ENCODE measurements at places on chromosomes 4 and X.

DNA sequence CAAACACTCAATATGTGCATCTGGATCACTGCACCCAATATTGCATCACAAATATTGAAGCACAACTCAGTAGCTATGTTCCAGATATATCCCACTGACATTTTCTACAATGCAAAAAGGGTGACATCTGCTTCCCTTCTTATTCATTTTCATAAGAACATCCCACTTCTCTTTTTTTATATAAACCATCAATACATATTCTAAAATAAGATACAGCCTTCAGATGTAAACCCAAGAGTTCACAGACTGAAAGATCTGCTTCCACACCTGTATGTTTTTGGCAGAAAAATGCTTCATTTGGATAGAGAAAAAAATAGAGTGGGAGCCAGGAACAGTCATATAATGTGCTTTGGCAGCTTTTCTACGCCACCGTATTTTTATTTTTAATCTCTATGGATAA lies 815.6 kb upstream of the ADGRL3 start:
- no peak for DNase-seq

DNA sequence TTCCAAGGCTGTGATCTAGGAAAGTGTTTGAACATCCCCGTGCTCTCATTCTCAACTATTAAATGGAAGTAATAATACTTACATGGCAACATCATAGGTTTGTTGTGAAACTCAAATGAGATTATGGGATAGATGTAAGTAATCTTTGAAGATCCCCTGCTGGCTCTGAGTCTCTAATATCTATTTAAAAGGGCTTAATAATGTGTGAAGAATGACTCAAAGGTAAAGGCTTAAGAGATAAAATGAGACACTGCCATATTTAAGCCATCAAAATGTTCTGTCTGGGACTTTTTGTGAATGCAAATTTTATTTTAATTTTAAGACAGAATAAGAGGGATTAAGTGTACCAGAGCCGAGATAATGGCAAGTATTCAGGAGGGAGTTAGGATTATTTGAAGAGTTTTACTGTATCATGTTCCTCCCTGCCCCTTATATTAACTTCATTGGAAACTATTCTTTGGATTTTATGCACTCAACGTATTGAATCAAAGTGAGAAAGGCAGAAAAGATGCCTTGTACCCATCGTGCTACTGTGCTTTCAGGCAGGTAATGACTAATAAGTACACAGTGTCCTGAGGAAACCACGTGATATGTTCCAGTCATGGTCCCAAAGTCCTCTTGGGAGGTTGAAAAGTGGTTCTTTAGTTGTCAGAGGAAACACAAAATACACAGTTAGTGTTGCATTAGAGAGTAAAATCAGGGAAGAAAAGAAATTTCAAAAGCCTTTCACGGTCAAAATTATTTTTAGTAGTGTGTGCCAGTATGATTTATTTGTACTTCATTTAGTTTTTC lies 192.4 kb downstream of the RBM46 start:
- no peak for DNase-seq

DNA sequence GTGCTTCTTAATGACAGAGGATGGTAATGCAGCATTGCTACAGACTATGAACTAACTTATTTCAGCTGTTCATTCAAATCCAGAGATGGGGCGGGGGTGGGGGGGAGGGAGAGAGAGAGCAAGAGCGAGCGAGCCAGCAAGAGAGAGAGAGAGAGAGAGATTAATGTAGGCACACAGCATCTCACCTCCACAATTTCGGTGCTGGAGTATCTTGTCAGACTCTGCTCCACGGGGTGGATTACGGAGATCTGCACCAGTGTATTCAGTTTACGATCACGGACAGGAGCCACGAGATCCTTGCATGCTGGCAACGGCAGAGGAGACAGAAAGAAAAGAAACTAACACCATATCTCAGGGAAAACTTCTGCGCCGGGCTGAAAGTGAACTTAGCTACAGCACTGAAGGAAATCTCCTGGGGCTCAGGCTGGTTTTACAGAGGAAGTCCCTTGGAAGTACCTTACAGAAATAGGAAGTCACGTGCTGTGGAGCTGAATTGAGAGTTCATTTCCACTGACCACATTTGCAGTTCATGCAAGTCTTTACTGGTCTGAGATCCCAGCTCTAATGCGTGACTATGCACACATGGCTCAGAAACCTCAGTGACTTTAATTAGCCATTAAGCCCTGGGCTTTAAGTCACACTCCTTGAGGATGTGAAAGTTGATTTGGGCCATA lies 440.9 kb downstream of the INPP4B start:
- DNase-seq = no peak

DNA sequence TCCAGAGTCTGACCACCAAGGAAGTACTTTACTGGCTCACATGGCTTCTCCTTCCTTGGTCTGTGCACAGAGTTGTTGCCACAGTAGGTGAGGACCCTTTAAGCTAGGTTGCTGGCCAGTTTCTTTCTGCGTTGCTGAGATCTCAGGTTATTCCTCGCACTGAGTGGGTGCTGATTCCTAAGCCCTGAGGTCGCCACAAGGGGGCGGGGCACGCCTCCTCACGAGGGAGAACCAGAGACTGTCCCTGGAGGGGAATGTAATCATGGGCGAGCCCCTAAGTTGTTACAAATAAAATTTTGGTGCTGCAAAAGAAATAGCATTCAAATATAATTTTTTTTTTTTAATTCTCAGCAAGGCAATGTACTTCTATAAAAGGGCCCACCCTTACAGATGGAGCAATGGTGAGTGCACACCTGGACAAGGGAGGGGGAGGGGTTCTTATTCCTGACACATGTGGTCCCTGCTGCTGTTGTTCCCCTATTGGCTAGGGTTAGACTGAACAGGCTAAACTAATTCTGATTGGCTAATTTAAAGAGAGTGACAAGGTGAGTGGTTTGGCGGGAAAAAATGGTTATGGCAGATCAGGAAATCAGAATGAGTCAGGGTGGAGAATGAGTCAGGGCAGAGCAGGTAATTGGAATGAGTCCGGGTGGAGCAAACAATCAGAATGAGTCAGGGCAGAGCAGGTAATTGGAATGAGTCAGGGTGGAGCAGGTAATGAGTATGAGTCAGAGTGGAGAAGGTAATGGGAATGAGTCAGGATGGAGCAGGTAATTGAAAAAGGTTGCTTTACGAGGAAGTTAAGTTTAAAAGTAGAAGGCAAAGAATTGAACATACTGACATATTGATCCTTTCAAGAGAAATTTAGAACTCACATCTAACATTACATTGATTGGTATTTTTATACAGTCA lies 107.5 kb downstream of the VSIG4 start:
- DNase-seq = no peak

DNA sequence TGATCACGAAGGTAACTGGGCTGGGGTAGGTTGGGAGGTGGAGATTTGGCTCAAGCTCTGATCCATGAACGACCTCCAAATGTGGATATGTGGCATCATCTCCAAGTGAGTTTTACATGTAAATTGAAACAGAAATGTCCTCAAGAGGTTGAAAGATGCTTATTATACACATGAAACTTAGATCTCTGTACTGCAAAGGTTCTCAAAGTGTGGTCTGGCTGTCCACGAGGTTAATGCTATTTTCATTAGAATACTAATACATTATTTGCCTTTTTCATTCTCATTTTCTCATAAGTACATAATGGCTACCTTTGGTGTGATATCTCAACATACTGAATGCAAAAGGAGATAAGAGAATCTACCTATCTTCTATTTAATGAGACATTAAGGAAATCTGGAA lies 198.2 kb downstream of the RASL11B start:
- no peak for DNase-seq
